IPS DF 6.9 (cell line): ENCODE measurements at places on chromosomes 3 and 15.

- no peak for DNase-seq
These were observed 311.6 kb upstream of the RASGRP1 start for GRCh38 chr15:38876211-38876610.

GRCh38 chr3:179000144-179000543 is 71.5 kb downstream of the ZMAT3 start:
- DNase-seq, result no peak

DNA sequence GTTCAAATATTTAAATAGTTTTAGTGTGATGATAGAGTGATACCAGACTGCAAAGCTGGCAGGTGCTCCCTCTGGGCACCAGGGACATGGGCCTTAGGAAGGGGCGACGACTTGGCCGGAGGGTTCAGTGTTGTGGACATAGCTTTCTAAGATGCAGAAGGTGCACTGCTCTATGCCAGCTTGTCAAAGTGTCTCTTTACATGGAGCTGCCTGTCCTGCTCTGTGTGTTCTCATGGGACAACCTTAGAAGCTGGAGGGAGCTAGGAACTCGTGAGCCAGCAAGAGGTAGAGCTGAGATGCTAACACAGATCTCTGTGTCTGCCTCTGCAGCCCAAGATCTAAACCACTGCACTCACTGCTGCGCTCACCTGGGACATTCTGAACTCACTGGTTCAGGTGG is 77.8 kb downstream of the SENP2 start:
- DNase-seq, result no peak

GRCh38 chr3:101950985-101951733 is 101.8 kb downstream of the NFKBIZ start:
- no peak for DNase-seq

DNA sequence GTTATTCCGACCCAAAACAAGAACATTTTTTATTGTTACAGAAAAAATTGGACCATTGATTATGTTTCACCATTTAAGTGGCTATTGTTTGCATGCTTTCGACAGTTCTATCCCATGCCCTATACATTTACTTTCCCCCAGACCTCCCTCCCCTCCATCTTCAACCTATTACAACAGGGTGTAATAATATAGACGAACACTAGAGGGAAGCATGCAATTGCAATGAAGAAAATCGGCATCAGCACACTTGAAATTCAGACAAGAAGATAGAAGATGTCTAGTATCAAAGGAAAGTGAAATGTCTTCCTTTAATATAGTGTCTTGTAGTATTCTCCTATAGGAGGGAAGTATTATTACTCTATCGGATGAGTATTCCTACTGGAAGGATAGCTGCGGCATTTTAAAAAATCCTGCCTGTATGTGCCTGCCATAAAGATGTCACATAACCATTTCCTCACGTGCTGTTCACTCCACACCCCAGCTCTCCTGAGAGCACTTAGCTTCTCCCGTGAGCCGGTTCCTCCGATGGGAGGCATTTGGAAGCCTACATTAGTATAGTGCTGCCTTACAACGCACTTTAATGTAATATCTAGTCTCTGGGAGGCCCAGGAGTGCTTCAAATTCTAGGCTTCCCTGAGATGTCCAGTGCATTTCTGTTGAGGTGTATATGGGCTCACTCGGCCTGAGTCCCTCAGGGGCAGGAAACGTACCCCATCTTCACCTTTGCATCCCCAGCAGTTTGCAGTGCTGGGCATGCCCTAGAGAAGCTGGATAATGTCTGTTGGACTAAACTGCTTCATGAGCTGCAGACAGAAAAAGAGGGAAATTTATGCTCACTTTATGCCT is 17.8 kb upstream of the ERICH6 start:
- DNase-seq, result no peak

- DNase-seq, result no peak
These were observed 131.7 kb downstream of the RBPMS2 start for GRCh38 chr15:64643685-64644084.

- no peak for DNase-seq
These were observed 31.6 kb upstream of the SV2B start for GRCh38 chr15:91068436-91068835.

DNA sequence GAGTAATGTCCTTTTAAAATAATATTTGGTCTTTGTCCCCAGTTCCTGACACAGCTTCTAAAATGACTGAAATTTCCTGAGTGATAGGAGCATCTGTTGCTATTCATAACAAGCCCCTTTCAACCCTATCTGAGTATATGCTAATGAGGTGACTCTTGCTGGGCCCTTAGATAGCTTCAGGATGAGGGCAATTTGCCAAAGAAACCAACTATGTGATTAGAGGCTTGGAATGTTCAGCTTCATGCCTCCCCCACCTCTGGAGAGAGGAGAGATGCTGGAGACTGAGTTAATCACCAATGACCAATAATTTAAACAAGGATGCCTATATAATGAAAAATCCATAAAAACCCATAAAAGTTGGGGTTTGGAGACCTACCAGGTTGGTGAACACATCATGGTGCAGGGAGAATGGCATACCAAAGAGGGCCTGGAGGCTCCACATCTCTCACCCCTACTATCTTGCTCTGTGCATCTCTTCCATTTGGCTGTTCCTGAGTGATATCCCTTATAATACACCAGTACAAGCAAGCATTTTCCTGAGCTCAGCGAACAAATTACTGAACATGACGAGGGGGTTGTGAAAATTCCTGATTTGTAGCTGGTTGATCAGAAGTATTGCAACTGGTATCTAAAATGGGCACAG is 189.2 kb downstream of the ECT2 start:
- no peak for DNase-seq

- no peak for DNase-seq
These were observed 6.7 kb downstream of the COLQ start for GRCh38 chr3:15514663-15515340.

GRCh38 chr3:129461461-129462146 is 21.6 kb downstream of the IFT122 start:
- DNase-seq, result no peak

DNA sequence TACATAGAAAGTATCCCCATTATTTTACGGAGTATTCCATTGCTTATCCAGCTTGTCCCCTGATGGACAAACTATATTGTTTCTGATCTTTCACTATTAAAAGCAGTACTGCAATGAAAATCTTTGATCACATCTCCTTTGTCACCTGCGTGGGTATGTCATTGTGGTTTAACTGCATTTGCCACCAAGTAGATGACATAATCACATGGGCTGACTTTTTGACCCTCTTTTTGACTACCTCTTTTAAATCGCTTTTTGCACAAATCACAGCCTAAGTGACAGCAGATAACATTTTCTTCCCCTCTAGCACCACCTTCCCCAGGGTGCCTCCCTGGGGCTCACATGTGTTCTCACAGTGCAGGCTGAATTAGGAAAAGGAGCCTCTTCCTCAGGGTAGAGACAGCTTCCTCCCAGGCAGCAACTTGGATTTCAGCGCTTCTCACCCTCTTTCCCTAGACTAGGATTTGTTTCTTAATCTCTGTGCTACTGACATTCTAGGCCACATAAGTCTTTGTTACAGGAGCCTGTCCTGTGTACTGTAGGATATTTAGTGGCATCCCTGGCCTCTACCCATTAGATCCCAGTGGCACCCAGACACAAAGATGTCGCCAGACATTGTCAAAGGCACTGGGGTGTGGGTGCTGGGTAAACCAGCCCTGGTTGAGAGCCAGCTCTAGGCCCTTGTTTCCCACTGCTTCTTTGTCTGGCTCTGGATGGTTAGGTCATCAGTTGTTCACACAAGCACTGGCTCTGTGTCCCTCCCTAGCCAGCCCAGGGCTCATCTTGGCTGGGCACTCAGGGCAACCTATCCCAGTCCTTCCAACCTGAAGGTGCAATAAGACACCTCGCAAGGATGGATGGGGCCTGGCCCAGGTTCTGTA is 1.3 kb upstream of the RBP1 start:
- DNase-seq, result no peak

DNA sequence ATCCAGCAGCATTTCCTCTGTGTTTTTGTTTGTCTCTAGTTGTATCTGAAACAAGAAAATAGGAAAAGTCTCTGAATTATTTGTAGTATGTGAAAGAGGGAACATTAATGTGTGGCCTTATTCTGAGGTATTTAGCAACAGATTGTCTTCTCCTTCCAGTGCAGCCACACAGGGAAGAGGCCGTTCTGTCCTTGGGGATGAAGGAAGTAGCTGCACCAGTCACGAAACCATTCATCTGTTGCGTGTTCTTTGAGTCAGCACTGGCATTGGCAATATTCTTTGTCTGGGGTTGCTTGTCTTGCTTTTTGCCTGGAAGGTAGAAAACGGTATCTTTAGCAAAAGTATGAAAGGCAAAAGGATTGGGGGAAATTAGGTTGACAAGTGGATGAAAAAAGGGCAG is 91.6 kb downstream of the CDIN1 start:
- no peak for DNase-seq

DNA sequence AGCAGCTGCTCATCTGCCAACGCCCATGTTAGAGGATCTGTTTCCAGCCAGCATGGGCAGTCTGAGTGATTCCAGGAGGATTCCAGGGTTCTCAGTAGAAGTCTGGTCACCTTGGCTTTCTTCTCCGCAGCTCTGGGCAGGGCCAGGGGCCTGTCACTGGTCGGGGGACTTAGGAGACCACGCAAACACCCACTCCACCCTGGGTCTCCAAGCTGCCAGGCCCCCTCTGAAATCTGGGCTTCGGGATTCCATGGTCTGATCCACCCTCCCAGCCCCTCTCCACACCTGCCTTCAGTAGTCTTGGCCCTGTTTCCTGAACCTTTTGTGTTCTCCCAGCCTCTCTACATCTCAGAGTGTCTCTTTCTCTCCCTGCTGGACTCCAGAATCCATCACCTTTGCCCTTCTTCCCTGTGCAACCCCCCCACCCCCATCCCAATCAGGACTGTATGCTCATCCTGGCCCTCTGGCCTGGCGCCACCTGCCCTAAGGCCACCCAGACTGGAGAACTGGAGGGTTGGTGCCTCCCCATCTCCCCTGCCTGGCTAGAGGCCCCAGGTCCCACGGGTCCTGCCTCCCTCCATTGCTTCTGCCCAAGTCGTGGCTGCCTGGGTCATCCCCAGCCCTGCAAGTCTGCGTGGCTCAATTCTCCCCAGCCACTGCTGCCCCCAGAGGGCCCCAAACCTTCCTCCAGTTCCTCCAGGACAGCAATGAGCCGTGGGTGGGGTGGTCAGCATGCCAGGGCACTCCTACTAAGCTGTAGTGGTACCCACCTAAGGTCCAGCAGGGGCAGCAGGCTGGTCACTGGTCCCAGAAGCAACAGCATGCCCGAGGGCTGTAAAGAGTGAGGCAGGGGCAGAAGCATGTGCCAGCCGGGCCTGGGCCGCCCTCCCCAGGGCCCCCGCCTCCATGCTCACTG is 102.8 kb downstream of the TBC1D2B start:
- DNase-seq, result no peak

DNA sequence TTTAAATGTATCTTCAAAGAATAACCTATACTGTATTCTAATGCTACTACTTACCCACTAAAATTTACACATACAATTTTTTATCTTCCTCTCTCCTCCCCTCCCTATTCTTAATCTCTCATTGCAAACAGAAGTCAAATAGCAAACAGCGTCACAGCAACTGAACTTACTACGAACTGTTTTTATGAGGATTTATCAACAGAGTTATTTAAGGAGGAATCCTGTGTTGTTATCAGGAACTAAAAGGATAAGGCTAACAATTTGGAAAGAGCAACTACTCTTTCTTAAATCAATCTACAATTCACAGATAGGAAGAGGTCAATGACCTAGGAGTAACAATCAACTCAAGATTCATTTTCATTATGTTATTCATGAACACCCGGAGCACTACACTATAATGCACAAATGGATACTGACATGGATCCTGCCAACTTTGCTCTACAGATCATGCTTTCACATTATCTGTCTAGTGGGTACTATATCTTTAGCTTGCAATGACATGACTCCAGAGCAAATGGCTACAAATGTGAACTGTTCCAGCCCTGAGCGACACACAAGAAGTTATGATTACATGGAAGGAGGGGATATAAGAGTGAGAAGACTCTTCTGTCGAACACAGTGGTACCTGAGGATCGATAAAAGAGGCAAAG is 984 bp downstream of the FGF7 start:
- no peak for DNase-seq

- no peak for DNase-seq
These were observed 277.9 kb upstream of the SEMA6D start for GRCh38 chr15:47439146-47440111.

DNA sequence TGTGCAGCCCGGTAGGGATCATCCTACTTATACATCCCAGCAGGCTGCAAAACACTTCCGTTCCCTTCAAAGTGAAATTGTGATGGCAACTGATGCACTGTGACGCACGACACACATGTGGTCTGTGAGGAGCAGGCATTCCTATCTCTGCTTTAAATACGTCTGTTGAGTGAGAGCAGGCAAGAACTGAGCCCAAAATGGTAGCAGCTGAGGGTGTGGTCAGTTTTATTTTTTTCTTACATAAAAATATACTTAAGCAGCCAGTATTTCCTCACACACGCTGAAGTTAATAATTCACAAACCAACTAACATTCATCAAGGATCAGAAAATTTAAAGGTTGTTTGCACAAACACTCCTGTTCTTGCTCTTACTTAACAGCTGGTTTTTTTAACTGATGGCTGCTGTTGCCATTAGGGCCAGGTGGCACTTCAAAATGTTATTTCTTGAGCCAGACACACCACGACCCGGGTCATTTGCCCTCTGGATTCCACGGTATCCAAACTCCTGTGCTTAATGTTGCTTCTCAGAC is 23.9 kb downstream of the LRIG1 start:
- no peak for DNase-seq

DNA sequence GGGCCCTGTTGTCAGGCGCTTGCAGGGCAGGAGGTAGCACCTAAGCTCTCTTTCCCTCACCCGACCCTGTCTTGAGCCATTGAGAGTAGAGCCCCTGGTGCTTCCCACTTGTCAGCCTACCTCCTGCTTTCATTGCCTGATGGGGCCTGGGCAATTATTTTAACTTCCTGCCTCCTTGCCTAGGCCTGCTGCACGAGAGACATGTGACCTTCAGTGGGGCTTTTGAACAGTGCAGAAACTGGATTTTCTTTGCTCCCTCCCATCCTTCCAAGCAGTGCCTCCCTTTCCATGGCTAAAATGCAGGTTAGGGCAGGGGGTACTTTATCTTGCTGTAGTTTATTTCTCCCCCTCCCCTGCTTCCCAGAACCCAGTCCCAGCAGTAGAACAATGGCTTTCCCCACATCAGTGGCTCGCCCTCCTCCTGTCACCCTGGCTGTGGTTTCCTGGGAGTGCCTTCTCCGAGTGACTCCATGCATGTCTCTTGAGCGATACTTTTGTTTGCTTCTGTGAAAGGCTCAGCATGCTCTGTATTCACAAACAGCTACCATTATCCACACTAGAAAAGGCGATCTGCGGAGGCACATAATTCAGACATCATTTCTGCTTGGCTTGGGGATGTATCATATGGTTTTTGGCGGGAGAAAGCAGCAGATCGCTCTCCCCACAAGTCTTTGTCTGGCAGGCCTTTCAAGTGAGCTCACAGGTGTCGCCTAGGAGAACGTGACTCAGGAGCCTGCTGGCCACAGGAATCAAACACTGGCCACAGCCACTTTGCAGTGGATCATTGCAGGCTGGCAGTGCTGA is 24.1 kb downstream of the PDIA5 start:
- no peak for DNase-seq
